ENCODE measurements at places on chromosomes 12 and 14.

DNA sequence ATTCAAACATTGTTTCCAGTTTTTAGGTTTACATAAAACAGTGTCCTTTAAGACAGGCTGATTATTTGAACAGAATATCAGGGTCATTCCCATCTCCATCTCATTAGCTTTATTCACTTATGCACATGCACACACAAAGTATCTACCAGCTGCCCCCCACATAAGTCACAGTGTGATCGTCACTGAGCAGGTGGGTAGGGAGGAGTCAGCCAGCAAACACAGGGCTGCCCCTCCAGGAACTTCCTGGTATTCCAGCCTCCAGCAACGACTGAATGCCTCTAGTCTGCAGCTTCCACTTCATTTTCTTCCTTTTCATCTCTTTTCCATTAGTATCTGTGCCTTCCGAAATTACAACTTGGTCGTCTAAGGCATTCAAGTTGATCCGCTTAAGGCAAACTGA, 48.8 kb upstream of the FOXN3 start:
- no peak for DNase-seq

DNA sequence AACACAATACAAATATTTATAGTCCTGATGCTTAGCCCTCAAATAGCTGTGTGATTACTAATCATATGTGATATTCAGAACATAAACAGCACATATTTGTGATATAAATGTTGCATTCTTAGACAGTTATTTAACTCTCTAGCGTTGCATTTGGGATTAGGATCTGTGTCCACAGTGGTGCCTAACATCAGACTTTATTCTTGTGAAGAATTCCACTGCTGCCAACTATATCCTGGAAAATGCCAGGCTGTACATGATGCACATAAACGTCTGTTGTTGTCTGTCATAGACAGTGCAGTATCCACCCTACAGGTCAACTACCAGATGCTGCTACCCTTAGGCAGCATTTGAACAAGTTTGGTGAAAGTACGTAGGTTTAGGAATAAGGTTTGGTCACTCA, 39.0 kb downstream of the SLC38A4 start:
- DNase-seq: no peak

DNA sequence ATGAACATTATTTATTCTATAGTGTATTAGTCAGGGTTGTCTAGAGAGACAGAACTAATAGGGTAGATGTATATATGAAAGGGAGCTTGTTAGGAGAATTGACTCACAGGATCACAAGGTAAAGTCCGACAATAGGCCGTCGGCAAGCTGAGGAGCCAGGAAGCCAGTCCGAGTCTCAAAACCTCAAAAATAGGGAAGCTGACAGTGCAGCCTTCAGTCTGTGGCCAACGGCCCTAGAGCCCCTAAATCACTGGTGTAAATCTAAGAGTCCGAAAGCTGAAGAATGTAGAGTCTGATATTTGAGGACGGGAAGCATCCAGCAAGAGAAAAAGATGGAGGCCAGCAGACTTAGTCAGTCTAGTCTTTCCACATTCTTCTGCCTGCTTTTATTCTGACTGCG, 912.2 kb downstream of the FLRT2 start:
- no peak for DNase-seq

GRCh38 chr12:92292016-92292415, 146.4 kb upstream of the BTG1 start:
- DNase-seq: no peak

DNA sequence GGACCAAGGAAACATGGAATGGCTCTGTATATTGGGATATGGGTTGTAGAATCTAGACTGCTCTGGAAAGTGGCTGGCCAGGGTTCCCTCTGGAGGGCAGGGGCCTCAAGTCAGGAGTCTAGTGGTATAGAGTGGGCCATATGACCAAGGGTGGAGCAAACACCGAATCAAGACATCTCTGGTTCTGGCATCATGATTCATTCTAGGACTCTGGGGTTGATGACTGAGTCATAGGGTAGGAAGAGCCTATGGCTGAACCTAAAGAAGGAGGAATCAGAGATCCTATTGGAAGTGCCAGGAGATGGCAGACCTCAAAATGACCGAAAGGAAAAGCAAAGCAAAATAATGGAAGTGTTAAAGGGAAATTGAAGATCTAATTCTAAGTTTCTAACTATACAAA, 356.4 kb upstream of the PRICKLE1 start:
- DNase-seq: no peak

Measured in stimulated activated CD8-positive, alpha-beta memory T cell treated with anti-CD3 and anti-CD28 coated beads, Interleukin-4, amount 100 ng/mL, for 1 hour (primary cell).